ENCODE measurements at places on chromosomes 5 and 9.

GRCh38 chr5:56557198-56557597 lies 258.2 kb upstream of the MAP3K1 start:
- DNase-seq = no peak

DNA sequence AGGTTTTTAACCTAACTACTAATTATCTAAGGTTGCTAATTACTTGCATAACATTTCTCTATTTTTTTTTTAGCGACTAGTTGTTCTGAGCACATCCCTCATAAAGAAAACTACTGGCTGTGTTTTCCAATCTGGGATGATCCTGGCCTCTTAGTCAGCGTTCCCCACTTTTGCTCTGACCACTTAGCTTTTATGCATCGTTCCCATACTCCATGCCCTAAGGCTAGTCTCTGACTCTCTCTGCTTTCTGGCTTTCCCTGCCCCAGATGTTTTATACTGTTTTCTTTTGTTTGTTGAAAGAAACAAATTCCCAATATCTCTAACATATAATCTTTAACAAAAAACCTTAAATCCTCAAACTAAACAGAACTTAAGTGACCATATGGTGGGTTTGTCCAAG lies 217.9 kb downstream of the SPATA31D1 start:
- peak; percentile 99 for DNase-seq

GRCh38 chr5:56183506-56183905 lies 49.6 kb downstream of the ANKRD55 start:
- DNase-seq = no peak

GRCh38 chr5:163623986-163624385 lies 118.6 kb downstream of the MAT2B start:
- DNase-seq = peak; percentile 98

GRCh38 chr9:108967916-108968315 lies 33.7 kb downstream of the ABITRAM start:
- no peak for DNase-seq
